ENCODE measurements at places on chromosomes 13 and 19.

DNA sequence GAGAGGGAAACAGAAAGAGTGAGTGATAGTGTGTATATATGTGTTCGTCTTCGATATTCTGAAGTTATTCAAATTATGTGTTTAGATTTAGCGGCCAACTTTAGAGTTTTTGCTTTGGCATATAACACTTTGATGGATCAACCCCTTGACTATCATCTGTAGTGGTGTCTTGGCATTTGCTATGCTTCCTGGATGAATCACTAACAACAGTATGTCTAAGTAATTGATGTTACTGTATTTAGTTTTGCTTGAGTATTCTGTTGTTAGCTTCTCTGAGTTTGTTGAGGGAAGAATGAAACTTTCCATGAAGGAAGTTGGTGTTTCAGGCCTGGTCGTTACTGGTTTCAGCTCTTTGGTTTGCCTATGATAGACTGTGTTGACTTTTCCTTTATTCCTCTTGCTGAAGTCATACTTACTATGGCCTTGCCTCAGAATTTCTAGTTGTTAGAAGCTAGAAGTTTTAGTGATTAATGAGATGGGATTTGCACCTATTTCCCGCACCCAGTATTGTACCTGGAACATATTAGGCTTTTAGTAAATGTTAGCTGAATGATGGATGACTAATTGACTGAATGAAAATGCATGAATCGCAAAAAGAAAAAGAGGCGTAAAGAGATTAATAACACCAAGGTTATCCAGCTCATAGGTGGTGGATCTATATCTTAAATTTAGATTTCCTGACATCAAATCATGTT, 20.7 kb downstream of the NDFIP2 start:
- no peak for DNase-seq

GRCh38 chr13:75399168-75399878, 82.6 kb downstream of the TBC1D4 start:
- no peak for DNase-seq

DNA sequence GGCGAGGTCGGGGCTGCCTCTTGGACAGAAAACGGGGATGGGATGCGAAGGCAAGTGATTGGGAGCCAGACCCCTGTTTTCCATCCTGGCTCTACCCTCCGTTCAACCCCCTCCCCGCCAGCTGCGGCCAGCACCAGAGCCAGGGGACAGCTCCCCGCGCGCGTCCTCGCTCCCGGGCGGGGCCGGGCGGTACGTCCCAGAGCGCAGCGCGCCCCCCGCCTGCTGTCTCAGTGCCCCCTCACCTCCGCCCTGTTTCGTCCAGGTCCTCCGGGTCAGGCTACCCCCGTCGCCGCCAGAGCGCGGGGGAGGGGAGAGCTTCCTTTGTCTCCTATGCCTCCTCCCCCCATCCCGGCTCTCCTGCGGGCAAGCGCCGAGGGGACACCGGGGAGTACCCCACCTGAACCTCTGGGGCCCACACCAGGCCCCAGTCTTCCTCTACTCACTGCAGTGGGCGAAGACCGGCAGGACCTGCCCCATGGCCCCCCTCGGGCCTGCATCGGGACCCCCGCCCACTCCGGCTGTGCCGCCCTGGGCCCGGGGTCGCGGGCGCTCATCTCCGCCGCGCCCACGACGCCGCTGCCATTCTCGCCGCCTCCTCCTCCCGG, 396 bp downstream of the RTN2 start:
- no peak for DNase-seq

GRCh38 chr13:27774651-27775050, 17.6 kb upstream of the GSX1 start:
- DNase-seq = no peak

- DNase-seq = no peak
Observed at GRCh38 chr13:59873309-59873708, 290.4 kb downstream of the DIAPH3 start.

DNA sequence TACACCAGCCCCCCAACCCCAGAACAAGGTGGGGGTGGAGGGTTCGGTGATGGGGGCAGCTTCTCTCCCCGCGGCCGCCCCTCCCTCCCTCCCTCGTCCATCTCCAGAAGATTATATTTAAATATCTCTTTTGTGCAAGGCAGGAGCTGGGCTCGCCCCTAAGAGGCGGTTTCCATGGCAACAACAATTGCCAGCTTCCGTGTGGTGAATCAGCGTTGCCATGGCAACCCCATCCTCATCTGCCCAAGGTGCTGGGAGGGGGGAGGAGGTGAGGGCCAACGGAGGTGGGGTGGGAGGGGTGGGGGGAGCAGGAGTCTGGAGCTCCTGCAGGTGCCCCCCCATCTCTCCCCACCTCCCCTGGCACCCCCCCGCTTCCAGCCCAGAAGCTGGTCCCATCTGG, 46.4 kb downstream of the CELF5 start:
- peak; percentile 69 for DNase-seq

DNA sequence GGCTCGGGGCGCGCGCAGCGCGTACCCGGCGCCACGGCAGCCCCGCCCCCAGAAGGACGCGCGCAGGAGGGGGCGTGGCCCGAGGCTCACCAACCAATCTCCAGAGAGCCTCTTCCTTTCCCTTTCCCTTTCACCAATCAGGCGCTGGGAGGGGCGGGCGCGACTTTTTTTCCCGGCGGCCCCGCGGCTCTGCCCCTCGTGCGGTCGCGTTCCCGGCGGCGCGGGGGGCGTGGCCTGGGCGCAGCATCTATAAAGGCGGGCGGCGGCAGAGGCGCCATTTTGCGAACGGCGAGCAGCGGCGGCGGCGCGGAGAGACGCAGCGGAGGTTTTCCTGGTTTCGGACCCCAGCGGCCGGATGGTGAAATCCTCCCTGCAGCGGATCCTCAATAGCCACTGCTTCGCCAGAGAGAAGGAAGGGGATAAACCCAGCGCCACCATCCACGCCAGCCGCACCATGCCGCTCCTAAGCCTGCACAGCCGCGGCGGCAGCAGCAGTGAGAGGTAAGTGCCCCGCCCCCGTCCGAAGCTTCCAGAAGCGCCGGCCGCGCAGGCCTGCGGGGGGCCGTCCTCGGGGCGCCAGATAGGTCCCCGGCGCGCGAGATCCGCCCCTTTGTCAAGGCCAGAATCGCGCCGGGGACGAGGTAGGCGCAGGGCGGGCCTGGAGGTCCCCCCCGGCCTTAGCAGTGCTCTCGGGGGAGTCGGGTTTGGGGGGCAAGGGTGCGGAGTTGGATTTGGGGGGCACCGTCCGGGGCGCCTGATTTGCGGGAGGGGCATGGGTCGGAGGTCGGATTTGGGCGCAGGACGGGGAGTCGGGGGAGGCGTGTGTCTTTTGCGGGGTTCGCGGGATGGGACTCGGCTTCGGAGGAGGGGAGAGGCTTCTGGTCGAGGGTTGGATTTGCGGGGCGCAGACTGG, 12.5 kb downstream of the PEAK3 start:
- DNase-seq = peak; percentile 94

DNA sequence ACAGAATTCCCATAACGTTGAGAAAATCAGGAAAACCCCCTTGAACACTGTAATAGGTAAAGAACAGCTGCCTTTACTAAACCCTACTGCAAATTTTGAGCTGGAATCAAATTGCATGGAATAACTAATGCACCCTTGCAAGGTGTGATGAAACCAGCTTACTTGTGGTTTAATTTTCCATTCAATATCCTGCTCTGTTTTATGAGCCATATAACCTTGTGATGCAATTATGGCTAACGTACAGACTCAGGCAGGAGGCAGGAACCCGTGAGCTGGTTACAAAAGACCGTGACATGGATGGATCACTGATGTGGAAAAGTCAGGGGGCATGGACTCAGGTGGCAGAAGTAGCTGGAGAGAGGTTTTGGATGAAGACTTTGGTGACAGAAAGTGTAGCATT, 438.6 kb downstream of the COG6 start:
- DNase-seq = no peak

GRCh38 chr13:55418095-55418494, 1722.6 kb upstream of the PRR20A start:
- DNase-seq = no peak

DNA sequence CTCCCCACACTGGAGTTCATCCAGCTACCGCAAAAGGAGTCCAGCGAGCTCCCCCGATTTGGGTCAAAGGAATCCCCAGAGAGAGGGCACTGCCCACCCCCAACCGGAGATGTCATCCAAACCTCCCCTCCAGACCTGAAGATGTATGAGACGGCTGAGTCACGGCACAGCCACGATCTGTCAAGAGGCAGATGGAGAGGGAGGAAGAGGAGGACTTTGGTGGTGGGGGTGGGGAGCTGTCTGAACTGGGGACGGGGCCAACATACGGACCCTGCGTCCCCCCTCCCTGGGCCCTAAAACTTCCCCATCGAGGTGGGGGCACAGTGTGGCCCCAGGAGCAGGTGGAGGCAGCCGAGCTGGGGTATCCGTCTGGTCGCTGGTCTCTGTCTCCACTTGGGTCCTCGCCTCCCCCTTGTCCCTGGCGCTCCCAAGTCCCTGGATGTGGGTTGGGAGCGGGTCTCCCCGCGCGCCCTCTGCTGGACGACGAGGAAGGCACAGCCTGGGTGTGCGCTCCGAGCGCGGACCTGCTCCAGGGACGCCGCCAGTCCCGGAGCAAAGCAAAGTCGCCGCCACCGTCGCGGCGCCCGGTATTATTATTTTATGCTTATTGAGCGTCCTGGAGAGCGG, 3.8 kb downstream of the PDE4A start:
- DNase-seq = peak; percentile 72

- DNase-seq = no peak
Observed at GRCh38 chr13:31182987-31183386, 16.8 kb upstream of the B3GLCT start.

GRCh38 chr19:3610745-3611717, 4.4 kb upstream of the TBXA2R start:
- no peak for DNase-seq

- DNase-seq = no peak
Observed at GRCh38 chr19:38654628-38655055, 7.2 kb downstream of the ACTN4 start.

- no peak for DNase-seq
Observed at GRCh38 chr19:6518145-6518911, 12.5 kb upstream of the TNFSF9 start.

- DNase-seq = no peak
Observed at GRCh38 chr13:81957121-81957520, 1616.2 kb upstream of the SPRY2 start.

DNA sequence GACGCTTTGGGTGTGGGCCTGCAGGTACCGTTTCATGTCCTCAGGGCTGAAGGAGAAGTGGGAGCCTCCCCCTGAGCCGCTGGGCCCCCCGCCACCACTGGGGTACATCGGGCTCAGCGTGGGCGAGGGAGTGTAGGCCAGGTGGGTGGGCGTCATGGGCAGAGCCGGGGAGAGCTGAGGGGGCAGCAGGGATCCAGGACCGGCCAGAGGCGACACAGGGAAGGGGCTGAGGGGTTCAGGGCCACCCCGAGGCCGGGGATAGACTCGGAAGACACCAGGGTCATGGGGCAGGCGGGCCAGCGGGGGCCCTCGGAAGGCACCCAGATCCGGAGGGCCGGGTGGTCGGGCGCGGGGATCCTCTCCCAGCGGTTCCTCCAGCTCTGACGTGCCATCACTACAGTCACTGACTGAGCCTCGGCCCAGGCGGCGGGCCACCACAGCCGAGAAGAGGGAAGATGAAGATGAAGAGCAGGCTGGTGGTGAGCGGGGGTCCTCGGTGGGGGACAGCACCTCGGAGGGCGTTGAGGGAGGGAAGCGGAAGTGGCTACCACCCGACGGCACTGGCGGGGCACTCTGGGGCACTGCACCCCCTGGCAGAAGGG, 5.7 kb downstream of the ERF start:
- no peak for DNase-seq

DNA sequence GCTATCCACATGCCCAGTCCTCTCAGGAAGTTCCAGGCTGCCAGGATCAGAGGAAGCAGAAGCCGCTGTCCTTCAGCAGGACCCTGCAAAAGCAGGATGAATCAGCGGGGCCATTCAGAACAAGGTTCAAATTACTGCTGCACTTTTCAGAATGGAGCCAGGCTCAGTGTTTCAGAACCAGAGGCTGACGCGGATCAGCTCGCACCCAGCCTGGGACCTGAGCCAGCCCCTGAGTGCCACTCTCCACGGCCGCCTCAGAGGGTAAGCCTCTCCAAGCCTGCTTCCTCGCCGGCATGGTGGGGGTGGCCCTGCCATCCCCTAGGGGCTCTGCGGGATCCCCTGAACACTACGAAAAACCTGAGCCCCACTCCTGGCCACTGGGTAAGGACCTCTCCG, 24.7 kb downstream of the RASA3 start:
- DNase-seq = no peak

DNA sequence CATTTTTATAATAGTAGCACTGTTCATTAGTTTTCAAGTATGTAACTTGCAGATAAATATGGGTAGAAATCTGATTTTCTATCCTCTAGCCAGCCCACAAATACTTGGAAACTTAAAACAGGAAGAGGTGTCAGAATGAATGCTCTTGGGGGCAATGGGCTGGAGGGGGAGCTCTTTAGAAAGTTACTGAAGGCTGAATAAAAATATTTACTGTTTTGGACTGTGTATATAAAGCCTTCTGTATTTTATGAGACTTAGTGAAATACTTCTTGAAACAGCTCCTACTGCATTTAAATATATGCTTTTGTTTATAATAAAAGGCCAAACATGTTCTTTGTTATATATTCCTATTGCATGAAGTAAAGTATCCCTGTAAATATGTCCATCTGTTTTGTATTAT, 138.8 kb downstream of the RGCC start:
- no peak for DNase-seq

GRCh38 chr19:38656171-38656981, 8.9 kb downstream of the ACTN4 start:
- no peak for DNase-seq

DNA sequence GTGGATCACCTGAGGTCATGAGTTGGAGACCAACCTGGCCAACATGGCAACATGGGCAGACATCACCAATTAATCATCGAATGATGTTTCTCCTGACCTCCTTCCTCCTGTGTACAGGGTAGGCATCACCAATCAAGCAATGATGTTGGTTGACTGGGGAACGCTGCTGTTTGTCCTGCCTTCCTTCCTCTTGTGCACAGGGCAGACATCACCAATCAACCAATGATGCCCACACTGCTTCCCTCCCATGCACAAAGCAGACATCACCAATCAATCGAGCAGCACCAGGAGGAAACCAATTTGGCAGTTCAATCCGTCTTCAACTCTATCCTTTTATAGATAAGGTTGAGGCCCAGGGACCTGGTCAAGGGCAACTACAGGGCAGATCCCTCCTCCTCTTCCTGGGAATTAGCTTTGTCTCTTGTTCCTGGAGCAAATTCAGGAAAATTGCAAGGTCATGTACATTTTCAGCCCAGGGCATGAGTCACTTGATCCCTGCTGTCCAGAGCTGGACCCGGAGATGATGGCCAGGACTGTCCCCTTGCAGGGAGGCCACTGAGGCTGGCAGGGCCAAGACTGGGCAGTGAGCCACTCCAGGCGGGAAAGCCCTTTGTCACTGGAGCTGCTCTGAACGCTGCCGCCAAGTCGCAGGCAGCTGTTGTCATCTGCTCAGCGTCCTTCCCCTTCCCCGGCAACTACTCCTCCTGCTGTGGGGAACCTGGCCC, 5.3 kb upstream of the CSNK1G2 start:
- peak; percentile 58 for DNase-seq
